Activated naive CD4-positive, alpha-beta T cell treated with anti-CD3 and anti-CD28 coated beads, Interleukin-2, amount 50 U/mL, for 72 hours (primary cell): ENCODE measurements at places on chromosomes 4 and X. TPM values are rescaled to one million over a fixed set of nuclear protein-coding genes. Genes with fewer than 3 reads are reported as not detected.

The SOWAHB gene
- total RNA-seq = not detected

DNA sequence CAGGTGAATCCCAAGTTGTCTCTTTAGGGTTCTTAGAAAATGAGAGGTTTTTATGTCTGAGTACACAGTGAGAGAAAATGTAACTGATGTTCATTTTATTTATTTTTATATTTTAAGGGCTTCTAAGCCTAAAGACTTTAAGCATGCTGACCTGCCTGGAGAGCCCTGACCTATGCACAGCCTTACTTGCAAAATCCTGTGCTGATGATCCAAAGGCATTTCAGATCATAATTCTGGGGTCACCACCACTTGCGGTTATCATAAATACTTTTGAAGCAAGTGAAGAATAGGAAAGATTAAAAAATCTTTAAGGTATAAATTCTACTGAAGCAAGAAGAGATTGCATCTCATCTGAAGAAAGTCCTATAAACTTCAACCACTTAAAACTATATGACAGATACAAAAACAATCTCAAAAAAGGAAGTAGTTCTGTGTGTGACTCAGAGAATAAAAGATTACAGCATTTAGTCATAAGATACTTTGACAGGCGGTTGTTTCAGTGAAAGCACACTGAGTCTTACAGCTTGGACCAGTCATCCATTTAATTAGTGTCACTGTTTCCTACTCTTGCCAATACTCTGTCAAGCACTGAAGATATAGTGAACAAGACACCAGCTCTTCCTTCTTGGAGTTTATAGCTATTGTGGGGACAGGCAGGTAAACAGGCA is 245.2 kb upstream of the DIPK2B start:
- DNase-seq = no peak

DNA sequence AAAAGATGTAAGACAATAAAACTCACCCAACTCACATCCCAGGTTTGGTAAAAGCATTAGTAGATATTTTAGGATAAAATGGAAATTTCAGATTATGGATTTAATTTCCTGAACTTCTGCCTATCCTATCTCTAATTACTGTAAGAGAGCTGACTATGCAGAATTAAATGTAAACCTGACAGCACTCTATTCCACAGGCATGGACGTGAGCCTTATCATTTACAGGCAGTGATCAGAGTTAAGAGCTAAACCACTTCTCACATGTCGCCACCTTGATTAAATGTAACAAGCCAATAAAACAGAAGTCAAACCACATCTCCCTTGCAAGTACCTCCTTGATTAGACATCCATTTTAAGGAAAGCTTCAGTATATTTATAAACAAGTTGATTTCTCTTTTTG is 97.5 kb upstream of the CBR4 start:
- no peak for DNase-seq

- DNase-seq = no peak
These were observed 87.3 kb downstream of the CAMK2D start for GRCh38 chr4:113674251-113674650.

DNA sequence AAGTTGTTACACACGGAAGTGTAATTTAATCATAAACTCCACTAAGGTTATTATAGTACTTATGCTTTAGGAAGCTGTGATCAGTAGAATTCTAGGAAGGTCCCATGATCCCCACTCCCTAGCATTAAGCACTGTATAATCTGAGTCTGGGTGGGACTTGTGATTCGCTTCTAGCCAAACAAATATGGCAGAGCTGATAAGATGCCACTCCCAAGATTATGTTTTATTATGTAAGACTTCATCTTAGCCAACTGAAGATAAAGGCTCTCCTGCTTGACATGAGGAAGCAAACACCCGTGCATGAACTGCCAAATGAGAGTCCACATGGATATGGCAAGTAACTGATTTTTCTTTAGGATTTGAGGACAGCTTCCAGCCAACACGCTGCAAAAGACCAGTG is 186.4 kb upstream of the NDST3 start:
- DNase-seq = no peak

The SSX4 gene
- total RNA-seq = not detected

DNA sequence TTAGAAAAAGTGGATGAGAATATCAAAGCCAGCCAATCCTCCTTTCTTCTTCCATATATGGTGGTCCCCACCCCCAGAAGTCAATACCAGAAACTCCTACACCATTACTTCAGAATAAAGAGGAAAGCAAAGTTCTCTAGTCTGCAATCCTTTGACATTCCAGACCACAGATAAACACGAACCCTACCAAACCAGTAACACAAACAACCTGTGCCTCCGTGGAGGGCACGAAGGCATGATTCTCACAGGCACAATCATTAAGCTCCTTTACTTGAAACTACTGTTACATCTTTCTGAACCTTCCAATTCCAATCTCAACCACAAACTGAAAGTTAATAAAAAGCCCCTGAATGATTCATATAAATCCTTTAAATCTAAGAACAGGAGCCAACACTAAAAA is 16.3 kb downstream of the MAML3 start:
- no peak for DNase-seq

DNA sequence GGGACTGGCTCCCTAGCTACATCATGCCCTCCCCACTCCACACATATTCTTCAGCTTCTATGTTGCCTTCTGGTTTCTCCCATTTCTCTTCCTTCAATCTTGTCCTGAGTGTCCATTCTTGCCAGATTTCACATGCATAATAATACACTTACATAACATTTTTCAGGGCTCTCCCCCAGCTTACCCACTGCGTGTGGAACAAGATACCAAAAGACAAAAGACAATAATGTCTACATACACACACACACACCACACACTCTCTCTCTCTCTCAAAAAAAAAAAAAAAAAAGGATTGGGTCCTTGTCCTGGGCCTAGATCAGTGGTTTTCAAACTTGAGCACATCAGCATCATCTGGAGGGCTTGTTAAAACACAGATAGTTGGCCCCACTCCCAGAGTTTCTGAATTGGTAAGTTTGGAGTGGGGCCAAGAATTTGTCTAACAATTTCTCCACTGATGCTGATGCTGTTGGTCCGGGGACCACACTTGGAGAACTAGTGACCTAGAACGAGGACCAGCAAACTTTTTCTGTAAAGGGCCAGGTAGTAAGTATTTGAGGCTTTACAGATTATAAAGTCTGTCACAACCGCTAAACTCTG is 6.5 kb upstream of the SMARCA1 start:
- DNase-seq = no peak

GRCh38 chrX:19368576-19368975 is 24.8 kb downstream of the PDHA1 start:
- DNase-seq = no peak

GRCh38 chr4:173534434-173534833 is 4.4 kb upstream of the HAND2 start:
- DNase-seq = no peak

DNA sequence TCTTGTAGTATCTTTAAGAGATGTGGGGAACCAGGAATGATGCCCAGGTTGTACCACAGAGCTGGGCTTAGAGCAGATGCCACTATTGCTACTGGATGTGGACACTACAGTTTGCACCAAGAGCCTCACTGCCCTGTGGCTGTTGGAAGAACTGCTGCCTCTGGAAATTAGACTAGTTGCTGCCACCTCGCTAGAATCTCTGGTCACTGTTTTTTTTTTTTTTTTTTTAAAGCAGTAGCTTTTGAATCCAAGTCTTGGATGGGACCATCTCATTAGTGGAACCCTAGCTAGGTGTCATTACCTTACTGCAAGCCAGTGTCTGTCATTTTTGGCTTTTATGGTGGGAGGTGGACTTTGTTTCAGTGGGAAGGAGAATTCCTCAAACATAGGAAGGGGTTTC is 105.5 kb downstream of the ARHGAP10 start:
- DNase-seq = no peak

DNA sequence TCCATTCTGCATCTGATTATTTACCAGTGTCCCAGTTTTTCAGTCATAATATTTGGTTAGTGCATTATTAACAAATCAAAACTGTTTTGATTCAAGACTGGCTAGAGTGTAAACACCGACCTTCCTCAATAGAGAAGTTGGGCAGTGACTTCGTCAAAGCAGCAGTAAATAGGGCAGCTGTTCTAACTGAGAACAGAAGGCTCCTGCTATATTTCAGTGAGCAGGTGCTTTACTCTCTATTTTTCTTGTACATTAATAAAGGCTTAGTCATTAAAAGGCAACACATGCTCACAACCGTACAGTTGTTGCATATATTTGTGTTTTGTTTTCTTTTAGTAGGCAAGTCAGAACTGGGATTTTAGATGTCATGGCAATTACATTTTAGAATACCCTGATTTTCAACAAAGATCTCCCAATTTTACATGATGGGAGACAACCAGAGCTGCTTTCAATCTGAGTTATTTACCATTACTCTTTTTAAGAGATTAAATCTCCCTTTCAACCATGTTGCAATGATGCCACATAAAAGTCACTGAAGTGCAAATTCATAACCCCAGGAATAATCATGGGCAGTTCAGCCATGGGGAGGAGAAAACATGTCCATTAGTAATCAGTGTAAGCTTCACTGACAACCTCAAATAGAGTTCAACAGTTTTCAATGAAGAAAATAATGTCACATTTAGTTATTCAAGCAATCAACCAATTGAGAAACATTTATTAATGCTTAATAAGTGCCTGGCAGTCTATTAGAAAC is 233.3 kb downstream of the NDST4 start:
- DNase-seq = no peak

- DNase-seq = no peak
These were observed at the start of gene PDZD4 for GRCh38 chrX:153829799-153830639. Gene PDZD4, minus strand, starts transcription at chrX:153830544. Its CDS starts 246 bp downstream, at chrX:153830298.

DNA sequence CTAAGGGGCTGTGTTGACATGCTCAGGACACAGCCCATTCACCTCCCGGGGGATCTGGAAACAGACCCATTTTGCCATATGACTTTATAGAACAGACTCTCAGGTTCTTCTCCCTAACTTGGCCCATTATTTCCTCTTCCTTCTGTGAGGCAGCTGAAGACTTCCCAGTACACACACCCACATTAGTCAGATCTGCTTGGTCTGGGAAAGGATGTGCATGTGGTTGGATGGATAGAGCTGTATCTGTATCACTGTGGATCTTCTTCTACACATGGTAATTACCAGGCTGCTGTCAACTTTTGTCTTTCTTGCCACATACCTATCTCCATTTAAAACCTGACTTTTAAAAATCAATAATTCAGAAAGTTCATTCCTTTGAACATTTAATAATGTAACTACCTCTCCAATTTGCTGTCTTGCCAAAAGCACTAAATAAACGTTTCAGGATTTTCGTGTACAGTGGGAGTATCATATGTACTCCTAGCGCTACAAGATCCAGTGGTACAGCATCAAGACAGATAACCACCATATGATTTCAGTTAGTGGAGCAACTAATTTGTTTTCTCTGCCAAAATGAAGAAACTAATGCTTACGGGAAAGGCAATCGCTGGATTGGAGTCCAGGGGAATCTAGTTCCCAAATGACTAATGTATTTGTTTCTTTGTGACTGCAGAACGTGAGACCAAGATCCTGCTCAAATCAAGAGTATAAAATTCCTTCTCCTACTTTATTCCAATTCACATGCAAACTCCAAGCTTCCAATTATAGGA is 134.1 kb upstream of the MAP3K15 start:
- DNase-seq = no peak

GRCh38 chr4:142383800-142384470 is 462.2 kb downstream of the INPP4B start:
- DNase-seq = no peak

The COX7B2 gene
- not detected for total RNA-seq

The TXK gene
- total RNA-seq = 48.2 TPM

DNA sequence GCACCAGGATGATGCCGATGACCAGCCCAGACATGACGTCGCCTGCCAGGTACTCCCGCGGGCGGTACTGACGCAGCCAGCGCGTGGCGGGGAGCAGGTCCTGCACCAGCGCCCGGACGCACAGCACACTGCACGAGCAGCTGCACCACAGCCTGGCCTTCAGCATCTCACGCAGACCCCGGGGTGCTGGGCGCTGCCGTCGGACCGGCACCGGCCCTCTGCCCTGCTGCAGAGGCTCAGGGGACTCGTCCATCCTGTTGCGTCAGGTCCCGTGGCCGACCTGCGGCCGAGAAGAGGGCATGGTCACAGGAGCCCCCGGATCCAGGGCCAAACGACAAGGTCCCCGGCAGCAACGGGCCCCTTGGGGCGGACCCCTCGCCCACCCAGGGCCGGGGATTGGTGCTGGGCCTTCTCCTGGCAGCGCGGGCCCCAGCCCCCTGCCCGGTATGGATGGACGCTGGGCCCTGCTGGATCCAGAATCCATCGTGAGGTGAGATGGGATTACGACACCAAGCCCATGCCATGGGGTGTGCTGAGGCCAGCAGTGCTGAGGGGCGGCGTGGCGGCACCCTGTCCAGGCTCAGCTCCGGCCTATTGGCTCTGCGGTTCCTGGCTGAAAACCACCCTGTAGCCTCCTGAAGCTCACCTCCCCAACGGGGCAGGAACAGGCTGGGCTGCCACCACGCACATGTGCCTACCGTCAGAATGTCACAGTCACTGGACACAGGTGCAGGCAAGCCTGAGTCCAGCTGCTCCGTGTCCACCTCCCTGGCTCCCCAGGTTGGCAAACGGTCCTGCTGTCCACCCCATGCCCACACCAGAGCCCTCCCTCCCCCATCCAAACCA is 1.5 kb downstream of the SLC26A1 start:
- no peak for DNase-seq

- no peak for DNase-seq
These were observed 132.1 kb downstream of the NSUN7 start for GRCh38 chr4:40881851-40882250.

- DNase-seq = no peak
These were observed 21.7 kb upstream of the TMEM33 start for GRCh38 chr4:41913509-41913908.

- no peak for DNase-seq
These were observed 14.3 kb upstream of the GCNA start for GRCh38 chrX:71563921-71564320.
